Activated T-helper 2 cell treated with anti-CD3 and anti-CD28 coated beads, Interferon-gamma antibody, Interleukin-2, Interleukin-4, amounts not matched to agents 10 μg/mL and 5 μg/mL and 100 μg/mL, durations not matched to agents 14 hours and 24 hours and 36 hours (primary cell): ENCODE measurements at places on chromosomes 16 and 17.

GRCh38 chr16:4176906-4177417 is 60.7 kb upstream of the ADCY9 start:
- DNase-seq: no peak

DNA sequence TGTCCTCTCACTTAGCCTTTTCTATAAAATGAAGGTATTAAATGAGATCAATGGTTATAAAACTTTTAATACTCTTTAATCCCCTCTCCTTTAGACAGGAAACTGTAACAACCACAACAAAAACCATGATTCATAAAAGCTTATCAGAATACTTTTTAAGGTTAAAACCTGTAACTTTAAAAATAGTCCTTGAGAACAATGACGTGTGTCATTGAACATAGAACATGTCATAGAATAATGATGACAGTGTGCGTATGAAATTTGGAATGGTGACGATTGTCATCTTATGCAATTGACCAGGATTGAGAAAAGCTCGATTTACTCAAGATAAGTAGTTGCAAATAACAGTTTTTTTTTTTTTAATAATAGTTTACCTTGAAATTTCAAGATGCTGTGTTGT is 94.1 kb downstream of the PLCG2 start:
- no peak for DNase-seq

DNA sequence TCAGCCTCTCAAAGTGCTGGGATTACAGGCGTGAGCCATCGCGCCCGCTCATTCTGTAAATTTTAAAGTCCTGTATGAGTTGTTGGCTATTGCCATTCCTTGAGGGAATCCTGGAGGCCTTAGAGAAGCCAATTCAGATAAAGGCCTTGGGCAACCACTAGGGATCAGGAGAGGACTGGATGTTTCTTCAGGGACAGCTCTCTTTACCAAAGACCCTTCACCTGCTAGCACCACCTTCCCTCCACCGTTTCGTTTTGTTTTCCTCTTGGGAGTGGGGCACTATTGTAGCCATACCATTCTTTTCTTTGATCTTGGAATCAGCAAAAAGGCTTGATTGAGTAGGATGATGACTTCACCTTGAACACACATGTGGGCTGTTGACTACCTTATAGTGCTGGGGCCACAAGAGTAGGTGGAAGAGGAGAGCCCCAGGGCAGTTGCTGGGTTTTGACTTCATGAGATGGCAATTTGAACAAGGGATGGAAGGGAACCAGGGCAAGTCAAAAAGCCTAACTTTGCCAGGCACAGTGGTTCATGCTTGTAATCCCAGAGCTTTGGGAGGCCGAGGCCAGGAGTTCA is 7.0 kb upstream of the ANKRD40CL start:
- DNase-seq: no peak

- no peak for DNase-seq
Observed at GRCh38 chr16:65301029-65301428, 179.2 kb upstream of the CDH11 start.

- no peak for DNase-seq
Observed at GRCh38 chr17:9158544-9159452, 137.5 kb downstream of the NTN1 start.

- DNase-seq: no peak
Observed at GRCh38 chr17:60729854-60730253, 52.2 kb downstream of the BCAS3 start.

DNA sequence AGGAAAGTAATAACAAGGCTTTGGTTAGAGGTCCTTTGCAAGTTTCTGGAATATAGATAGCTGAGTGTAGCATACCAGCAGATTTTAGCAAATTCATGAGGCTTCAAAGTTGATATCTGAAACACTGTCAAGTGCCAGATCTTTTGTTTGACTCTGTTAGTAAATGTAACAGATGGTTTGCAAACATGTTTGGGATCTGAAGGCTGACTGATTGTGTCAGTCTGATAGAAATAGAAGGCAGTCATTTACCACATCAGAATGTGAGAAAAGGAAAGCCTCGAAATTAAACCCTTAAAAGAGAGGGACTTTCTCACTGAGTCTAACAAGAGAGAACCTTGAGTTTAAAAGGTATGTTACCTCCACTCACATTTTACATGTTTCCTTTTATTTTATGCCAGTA is 371.5 kb downstream of the KIF2B start:
- DNase-seq: no peak

GRCh38 chr16:6665126-6665525 is 667.5 kb upstream of the RBFOX1 start:
- no peak for DNase-seq

DNA sequence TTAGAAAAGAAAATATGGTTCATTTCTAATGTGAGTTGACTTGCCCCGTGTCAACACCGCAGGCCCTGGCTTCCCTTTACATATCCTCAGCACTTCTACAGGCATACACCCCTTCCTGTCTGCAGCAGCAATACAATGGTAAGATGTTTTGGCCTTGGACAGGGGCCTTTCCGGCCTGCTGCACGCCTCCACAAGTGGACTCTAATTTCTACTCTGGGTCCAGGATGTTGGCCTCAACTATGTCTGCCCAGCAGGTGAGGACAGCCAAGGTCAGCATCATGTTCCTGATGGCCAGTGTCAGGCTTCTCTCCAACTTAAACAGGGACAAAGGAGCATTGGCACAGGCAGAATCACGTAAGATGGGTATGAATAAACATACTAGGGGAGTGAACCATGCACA is 11.0 kb downstream of the C17orf67 start:
- DNase-seq: no peak

DNA sequence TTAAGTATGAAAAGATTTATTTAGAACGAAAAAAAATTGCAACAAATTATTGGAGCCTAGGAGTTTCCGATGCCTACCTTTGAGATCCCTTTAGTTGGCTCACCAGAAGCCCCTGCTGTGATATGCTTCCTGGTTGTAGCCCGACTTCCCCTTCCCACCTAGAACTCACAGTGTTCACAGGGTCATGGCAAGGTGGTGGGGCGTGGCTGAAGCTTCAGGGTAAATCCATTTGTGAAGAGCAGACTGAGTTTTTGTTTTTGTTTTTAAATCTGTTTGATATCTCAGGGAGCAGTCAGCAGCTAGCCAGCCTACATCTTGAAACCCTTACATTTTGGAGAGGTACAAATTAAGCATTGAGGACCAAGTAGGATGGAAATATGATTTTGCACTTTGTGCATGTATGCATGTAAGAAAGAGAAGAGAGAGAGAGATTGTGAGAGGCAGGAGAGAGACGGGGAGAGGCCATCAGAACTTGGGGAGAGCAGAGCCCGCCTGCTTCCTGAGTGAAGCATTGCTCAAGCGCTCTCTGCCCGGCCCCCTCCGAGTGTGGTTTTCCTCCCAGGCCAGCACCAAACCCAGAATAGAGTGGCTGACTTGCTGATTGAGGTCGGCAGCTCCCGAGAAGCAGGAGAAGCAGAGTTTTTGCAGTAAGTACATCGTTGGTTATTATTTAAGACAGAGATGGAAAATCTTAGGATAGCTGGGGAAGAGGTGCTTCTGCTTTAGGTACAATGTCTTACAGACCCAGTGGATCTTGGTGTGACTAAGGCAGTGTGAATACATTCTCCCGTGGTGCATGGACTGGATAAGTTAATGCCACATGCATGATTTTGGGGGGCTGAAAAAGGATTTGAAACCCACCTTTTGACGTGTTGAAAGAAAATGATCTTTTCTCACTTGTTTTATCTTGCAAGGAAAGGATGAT is 64.2 kb downstream of the SPECC1 start:
- DNase-seq: peak; percentile 39
